Activated T-cell treated with anti-CD3 and anti-CD28 coated beads, Interleukin-2, amount 50 U/mL, for 72 hours (primary cell): ENCODE measurements at places on chromosomes 16 and 17. TPM values are rescaled to one million over a fixed set of nuclear protein-coding genes. Genes with fewer than 3 reads are reported as not detected.
A peak's percentile ranks its signal among the peaks of the same experiment; 100 is the strongest.

The YWHAE gene
- 339 TPM for total RNA-seq

The TLCD1 gene
- total RNA-seq, result 9.0 TPM

DNA sequence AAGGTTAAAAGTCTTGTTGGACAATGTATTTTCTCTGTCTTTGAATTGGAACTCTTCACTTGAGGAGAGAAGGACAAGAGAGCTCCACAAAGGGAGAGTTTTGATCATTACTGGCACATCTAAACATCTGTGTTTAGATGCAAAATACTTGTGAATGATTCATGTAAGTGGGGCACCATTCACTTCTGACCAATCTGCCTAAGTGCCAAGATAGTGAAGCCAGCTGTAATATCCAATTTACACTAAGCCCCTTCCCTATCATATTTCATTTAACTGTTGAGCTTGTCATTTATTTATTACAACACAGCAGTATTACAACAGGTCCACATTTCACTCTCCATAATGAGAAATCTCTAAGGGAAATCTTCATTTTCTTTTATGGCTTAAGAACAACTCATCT lies 832.3 kb upstream of the GOT2 start:
- H3K4me1 ChIP-seq, result no peaks in the 10 kb centered on the region
- no peaks in the 10 kb centered on the region for H3K36me3 ChIP-seq
- H3K27me3 ChIP-seq, result no peaks in the 10 kb centered on the region
- H3K4me3 ChIP-seq, result no peak overlapping the region
- no peak for DNase-seq
- H3K27ac ChIP-seq, result no peak overlapping the region

DNA sequence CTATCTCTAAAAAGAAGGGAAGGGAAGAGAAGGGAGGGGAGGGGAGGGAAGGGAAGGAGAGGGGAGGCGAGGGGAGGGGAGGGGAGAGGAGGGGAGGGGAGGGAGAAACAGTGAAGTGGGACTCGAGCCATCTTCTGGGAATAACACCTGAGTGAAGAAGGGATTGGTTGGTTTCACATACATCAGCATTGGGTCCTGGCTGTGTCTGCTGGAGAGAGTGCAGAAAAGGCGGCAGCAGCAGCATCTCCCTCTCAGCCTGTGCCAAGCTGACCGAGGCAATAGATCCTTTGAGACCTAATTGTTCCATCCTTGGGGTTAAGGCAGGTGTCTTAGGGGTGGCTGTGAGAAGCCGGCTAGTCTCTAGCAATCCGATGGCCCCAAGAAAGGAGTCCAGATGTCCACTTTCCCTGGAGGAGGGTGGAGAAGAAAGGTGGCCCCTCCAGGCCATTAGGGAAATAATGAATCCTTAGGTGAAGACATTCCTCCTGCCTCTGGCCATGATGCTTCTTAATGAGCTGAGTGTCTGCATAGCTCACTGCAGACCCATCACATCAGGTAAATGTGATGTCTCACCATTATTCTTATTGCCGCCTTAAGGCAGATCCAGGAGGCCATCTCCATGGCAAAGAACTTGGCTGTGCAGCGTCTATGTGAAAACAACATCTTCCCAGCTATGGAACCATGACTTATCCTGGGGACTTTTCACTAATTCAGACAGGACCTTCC lies 71.6 kb downstream of the WIPI1 start:
- DNase-seq, result no peak
- H3K4me1 ChIP-seq, result peaks cover 30% of the 10 kb centered on the region
- H3K27me3 ChIP-seq, result no peaks in the 10 kb centered on the region
- no peaks in the 10 kb centered on the region for H3K36me3 ChIP-seq
- no peak overlapping the region for H3K4me3 ChIP-seq

DNA sequence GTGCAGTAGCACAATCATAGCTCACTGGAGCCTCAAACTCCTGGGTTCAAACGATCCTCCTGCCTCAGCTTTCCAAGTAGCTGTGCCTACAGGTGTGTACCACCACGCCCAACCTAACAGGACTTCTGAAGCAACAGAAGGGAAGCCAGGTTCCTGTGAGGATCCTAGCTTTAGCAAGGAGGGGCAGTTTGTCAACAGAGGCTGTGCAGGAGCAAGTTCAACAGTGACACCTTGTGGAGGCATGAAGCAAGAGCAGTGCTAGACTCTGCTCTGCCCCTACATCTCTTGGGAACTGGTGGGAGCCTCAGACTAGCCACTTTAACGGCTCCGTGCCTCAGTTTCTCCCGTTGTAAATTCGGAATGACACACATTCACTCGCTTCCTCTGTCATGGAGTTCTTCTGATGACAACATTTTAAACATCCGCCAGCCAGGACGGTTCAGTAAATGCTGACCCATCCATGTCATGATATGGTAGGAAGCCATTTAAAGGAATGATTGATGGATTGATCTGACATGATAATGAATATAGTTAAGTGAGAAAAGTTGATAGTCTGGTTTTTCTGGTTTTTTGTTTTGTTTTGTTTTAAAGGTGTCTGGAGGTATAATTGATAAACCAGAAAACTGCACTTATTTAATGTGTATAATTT lies 218.7 kb downstream of the MRTFB start:
- H3K4me3 ChIP-seq, result no peak overlapping the region
- peak; percentile 55 for DNase-seq
- H3K27me3 ChIP-seq, result no peaks in the 10 kb centered on the region
- peaks cover 9% of the 10 kb centered on the region for H3K36me3 ChIP-seq

DNA sequence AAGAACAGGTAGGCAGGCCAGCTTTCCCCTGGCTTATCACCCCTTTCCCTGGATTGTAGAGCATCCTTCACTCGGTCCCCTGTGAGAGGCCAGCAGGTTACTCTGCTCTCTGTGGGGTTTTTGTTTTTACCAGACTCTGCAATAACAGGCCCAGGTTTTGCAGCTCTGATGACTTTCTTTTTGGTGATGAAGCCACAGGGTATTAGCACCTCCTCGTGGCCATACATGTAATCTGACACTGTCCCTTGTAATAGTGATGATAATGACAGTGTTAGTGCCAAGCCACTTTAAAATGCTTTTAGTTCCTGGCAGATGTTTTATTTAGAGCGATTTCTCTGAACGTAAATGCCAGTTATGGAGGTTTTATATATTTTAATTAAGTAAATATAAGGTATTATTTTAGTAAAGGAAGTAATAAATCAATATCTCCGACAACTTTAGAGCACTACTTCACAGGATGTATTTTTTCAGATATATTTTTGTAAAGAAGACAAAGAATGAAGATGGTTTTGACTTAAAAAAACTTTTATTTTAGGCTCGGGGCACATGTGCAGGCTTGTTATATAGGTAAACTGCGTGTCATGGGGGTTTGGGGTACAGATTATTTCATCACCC lies 38.0 kb upstream of the CPHXL start:
- peaks cover 12% of the 10 kb centered on the region for H3K27me3 ChIP-seq
- H3K4me1 ChIP-seq, result peaks cover 8% of the 10 kb centered on the region
- no peak overlapping the region for H3K27ac ChIP-seq

GRCh38 chr17:50373705-50374104 lies 676 bp downstream of the EME1 start:
- H3K36me3 ChIP-seq, result peaks cover 30% of the 10 kb centered on the region
- peaks cover 33% of the 10 kb centered on the region for H3K4me1 ChIP-seq
- H3K27me3 ChIP-seq, result no peaks in the 10 kb centered on the region
- H3K4me3 ChIP-seq, result peak overlapping the region; percentile 94
- peak overlapping the region; percentile 97 for H3K27ac ChIP-seq

DNA sequence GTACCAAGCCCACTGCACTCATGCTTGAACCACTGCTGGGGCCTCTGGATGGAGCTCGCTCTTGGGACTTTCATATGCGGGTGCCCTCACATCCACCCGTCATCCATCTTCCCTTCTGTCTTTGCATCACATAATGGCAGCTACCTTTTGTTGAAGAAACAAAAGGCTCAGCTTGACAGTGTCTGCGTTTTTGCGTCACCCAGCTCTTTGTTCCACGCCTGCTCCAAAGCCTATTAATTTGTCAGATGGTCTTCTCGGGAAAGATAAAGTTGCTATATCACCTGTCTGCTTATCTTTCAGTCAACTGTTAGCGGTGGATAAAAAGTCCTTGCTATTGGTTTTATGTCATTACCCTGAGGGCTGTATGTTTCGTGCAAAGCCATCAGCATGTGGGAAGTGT lies 18.1 kb upstream of the BCO1 start:
- no peak for DNase-seq
- no peak overlapping the region for H3K4me3 ChIP-seq
- H3K4me1 ChIP-seq, result no peaks in the 10 kb centered on the region
- no peak overlapping the region for H3K27ac ChIP-seq
- H3K27me3 ChIP-seq, result peaks cover 13% of the 10 kb centered on the region

DNA sequence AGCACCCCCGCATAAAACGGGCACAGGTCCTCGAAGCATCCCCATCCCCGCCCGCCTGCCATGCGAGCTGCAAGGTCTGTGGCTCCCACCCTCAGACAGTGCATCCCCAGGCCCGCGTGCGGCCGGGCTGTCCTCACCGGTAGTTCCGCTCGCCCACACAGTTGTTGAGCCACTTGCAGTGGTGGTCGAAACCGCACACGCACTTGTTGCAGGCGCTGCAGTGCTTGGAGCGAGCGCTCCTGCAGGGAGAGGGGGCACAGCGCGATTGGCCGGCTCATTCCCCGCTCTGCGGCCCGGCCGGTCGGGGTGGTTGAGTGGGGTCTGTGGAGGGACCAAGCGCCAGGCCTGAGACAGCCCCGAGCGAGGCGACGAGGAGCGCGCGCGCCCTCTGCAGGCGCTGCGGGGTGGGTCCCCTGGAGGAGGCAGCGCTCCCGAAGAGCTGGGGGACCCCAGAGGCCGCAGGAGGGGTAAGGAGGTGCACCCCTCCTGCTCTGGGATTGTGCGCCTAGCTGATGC lies 6.0 kb upstream of the TPPP3 start:
- no peak overlapping the region for H3K4me3 ChIP-seq
- peaks cover 5% of the 10 kb centered on the region for H3K4me1 ChIP-seq
- no peaks in the 10 kb centered on the region for H3K36me3 ChIP-seq
- peaks cover 20% of the 10 kb centered on the region for H3K27me3 ChIP-seq
- no peak overlapping the region for H3K27ac ChIP-seq
- DNase-seq, result peak; percentile 75

The TMEM235 gene
- total RNA-seq, result not detected

- no peaks in the 10 kb centered on the region for H3K36me3 ChIP-seq
- H3K27me3 ChIP-seq, result no peaks in the 10 kb centered on the region
- peak within 1 kb of the TSS; percentile 93 for H3K4me3 ChIP-seq
- DNase-seq, result peak; percentile 84
- peak within 1 kb of the TSS; percentile 75 for H3K27ac ChIP-seq
- H3K4me1 ChIP-seq, result peaks cover 19% of the 10 kb centered on the region
These were observed at the start of gene GALK1 for GRCh38 chr17:75764711-75765421. TSS of gene GALK1 (minus strand) at chr17:75765192. CDS start at chr17:75765136, 56 bp downstream.

DNA sequence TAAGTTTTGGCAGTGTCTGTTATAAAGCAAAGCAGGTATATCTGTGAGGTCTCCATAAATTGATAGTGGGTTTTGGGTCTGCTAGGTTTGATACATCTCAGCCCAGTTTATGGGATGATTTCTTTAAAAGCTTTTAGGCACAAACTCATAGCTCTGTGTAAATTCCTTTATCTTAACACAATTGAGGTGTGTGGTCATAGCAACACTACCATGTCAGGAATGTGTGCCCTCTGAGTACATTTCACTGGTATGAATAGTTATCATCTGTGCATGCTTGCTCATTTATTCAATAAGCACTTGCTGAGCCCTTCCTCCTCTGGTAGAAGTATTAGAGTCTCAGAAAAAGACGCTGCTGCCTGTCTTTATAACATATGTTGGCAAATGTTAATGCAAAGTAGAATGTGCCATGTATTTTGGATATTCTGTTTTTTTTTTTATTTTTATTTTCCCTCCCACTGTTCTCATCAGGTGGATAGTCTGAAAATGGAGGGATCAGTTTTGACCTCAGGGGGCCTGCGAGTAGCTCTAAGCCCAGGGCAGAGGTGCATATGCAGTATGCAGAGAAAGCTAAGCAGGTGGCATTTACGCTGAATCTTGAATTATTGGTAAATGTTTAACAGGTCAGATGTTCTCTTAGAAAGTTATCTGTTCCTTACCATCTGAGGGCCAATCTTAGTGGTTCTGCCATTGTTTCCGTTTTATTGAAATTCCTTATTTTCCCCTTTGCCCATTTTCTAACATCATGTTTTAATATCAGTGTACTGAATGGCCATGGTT lies 90.7 kb downstream of the WNT3 start:
- H3K27me3 ChIP-seq, result no peaks in the 10 kb centered on the region
- no peaks in the 10 kb centered on the region for H3K4me1 ChIP-seq
- H3K27ac ChIP-seq, result no peak overlapping the region
- H3K36me3 ChIP-seq, result no peaks in the 10 kb centered on the region
- H3K4me3 ChIP-seq, result no peak overlapping the region

The NKD1 gene
- 0.96 TPM for total RNA-seq

DNA sequence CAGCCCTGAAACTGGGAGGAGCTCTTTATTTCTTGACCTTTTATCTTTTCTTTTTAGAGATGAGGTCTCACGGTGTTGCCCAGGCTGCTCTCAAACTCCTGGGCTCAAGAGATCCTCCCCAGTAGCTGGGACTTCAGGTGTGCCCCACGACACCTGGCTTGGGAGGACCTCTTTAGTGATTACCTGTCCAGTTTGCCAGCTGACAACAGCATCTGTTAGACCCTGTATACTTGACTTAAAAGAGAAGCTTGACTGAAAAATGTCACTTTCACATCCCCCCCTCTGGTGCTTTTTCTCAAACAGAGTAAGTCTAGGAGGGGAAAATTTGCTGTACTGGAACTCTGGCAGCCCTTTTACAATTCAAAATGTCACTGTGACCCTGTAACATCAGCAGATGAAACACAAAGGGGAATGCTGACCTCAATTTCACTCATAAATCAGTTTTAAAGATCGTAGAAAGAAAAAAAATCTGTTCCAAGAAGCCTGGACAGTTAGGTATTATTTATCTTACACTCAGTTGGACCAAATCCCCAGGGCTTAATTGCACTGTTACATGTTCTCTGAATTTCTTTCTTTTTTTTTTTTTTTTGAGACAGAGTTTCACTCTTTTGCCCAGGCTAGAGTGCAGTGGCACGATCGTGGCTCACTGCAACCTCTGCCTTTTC lies 1.8 kb upstream of the ERN1 start:
- H3K27ac ChIP-seq, result peak overlapping the region; percentile 42
- peaks cover 37% of the 10 kb centered on the region for H3K4me1 ChIP-seq
- DNase-seq, result no peak
- no peaks in the 10 kb centered on the region for H3K27me3 ChIP-seq

DNA sequence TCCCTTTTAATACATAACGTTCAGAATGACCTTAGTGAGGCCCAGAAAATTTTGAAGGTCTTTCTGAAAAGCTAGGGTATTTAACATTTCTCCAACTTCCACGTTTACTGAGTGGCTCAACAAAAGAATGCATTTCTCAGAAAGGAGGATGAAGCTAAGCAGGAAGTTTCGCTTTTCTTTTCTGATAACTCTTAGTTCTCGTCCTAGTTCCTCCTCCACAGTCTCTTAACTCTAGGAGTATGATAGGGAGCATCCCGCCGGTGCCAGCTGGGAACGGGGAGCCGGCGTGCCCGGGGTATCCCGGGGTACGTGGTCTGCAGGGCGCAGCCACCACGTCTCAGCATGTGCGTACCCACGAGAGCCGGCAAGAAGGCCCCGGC lies 363 bp downstream of the KARS1 start:
- H3K4me1 ChIP-seq, result peaks cover 64% of the 10 kb centered on the region
- DNase-seq, result no peak
- peaks cover 22% of the 10 kb centered on the region for H3K36me3 ChIP-seq
- peak overlapping the region; percentile 99 for H3K4me3 ChIP-seq

The ITGB4 gene
- total RNA-seq, result 3.5 TPM

GRCh38 chr17:5352681-5353289 lies 66.7 kb downstream of the NUP88 start:
- peaks cover 5% of the 10 kb centered on the region for H3K36me3 ChIP-seq
- H3K27ac ChIP-seq, result no peak overlapping the region
- no peak overlapping the region for H3K4me3 ChIP-seq

- no peak for DNase-seq
- H3K27me3 ChIP-seq, result no peaks in the 10 kb centered on the region
- H3K36me3 ChIP-seq, result no peaks in the 10 kb centered on the region
- H3K4me3 ChIP-seq, result no peak overlapping the region
These were observed 18.0 kb upstream of the PMFBP1 start for GRCh38 chr16:72189865-72190371.

The CEMP1 gene
- not detected for total RNA-seq
